ENCODE measurements at places on chromosomes 12 and 14.

DNA sequence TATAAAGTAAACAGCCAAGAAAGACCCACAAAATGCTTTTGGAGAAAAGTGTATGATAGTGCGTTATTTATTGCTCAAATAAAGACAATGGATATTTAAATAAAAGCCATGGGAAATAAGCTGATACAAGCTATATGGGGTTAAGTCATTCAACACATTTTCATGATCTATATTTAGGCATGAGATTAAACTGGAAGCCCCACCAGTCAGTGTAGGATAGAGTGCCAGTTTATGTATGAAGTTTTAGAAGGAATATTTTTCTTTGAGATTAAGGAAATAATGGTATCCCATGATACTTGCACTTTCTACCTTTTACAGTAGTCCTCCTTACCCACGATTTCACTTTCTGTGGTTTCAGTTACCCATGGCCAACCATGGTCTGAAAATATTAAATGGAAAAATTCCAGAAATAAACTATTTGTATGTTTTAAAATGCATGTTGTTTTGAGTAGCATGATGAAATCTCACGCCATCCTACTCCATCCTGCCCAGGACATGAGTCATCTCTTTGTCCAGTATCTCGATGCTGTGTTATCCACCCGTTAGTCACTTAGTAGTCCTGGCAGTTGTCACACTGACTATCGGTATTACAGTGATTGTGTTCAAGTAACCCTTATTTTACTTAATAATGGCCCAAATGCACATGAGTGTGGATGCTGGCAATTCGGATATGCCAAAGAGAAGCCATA, 22.3 kb downstream of the SYT1 start:
- DNase-seq = no peak

DNA sequence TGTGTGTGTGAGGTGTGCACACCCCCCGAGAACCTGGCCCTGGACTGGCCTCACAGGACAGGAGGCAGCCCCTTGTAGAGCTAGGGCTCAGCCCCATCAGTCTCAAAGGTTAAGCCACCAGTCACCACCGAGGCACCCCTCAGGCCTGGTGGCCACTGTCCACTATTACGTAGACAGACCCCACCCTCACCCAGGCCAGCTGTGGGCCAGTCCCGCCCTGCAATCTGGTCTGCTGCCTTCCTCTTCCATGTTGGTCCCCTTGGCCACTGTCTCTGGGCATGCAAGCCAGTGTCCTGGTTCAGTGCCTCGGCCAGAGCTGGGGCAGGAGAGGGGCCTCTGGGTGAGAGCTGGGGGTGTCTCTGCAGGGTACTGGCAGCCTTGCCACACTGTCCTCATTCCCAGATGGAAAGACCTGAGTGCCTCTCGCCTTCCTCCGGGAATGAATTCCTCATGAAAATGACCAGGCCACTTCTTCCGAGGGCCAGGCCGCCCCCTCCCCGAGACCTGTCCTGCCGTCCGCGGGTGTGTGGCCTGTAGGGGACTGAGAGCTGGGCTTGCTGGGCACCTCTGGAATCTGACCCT, 897 bp upstream of the TEX22 start:
- no peak for DNase-seq

DNA sequence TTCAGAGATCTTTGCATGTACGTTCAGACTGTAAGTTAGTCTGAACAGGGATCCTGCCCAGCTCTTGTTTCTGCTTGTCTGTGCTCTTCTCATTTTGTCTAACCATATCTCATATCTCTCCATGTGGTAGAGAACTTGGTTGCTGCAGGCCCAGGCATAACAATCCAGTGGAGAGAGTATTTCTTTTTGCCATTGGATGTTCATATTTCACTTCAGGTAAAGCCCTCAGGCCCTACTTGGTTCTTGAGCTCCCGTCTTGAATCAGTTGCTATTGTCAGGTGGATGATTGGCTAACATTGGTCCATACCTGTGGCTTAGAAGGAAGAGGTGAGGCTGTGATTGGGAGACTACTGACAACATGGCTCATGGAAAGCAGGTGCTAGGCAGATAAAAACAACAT, 357.7 kb upstream of the FLRT2 start:
- no peak for DNase-seq

GRCh38 chr14:69044965-69045555, 66.0 kb upstream of the ACTN1 start:
- DNase-seq = no peak

DNA sequence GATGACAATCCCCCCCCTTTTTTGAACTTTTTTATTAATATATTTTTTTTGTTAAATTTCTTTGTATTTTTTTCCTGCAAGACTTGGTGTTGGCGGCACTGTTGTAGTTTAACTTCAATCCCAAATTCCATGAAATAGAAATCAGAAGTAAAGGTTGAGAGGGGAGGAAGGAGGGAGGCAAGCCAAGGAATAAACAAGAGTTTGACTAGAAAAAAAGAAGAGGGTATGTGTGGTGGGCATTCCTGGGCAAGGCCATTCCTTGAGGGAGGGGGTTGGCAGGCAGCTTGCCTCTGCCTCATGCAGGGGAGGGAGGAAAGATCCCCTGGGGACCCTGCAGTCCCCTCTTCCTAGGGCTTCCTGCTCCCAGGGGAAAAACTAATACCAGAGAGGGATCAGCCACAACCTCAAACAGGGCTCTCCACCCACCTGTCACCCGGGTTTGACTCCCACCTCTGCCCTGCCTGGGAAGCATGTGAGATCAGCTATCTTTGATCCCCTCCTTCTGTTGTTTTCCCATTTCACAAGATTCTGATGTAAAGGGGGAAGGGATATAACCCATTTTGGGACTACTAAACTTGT, 519 bp upstream of the AP1G2 start:
- DNase-seq = peak; percentile 19

DNA sequence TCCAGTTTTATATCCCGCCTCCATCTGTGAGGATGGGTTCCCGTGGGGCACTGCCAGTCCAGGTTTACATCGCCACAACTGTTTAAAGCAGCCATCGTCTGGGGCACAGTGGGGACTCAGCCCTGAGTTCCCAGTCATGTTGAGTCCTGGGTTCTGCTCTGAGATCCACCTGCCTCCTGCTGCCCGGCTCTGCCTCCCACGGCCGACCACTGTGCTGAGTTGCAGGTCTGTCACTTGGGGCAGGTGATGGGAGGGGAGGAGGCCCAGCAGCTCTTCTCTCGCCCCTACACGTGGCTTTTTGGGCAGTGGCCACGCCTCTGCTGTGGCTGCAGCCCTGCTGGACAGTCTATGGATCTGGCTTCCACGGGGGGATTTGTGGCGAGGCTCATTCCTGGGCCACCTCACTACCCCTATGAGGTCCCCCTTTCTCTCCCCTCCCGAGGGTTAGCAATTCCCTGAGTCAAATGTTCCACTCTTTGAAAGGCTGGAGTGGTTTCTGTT, 143.0 kb downstream of the ADGRD1 start:
- DNase-seq = peak; percentile 36

GRCh38 chr12:76679778-76680177, 84.1 kb upstream of the ZDHHC17 start:
- DNase-seq = no peak

DNA sequence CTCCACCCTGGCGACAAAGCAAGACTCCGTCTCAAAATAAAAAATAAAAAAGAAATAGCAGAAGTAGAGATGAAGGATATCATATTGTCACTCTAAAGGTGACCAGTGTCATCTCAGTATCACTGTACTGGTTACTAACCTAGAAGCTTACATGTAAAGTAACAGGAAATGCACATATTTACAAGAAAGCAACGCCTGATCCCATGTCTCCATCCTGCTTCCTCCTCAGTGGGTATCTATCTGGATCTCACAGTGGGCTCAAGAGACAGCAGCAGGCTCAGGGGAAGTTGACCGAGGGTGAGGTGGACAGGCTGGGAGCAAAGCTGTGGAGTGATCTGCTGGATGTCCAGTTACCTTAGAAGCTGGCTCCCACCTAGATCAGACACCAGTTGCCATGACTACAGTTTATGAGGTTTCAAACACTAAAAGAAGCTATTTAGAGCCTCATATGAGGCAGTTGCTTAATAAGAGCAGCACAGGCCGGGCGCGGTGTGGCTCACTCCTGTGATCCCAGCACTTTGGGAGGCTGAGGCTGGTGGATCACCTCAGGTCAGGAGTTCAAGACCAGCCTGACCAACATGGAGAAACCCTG, 10.5 kb downstream of the MTRFR start:
- DNase-seq = no peak

DNA sequence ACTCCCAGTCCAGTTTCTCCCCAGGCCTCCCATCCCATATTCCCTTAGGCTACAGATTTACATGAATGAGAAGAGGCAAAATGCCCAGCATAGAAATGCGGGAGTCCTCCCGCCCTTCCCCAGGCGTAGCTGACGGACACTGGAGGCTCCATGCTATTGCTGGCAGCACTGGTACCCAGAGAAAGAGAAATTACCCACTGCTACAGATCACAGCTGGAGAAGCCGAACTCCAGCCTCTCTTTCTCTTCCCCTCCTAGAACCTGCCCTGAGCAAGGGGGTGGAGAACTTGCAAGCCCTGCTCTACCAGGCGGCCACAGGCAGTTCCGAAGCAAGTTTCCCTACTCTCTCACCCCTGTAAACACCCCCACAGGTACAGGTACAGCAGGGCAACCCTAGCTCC, 3.6 kb downstream of the LTBR start:
- no peak for DNase-seq

GRCh38 chr14:56102941-56103340, 15.3 kb upstream of the PELI2 start:
- no peak for DNase-seq

- DNase-seq = no peak
Observed at GRCh38 chr12:85979641-85980040, 105.5 kb downstream of the NTS start.

GRCh38 chr12:128914908-128915563, 61.8 kb downstream of the GLT1D1 start:
- no peak for DNase-seq

GRCh38 chr14:100065942-100066574, 836 bp downstream of the EVL start:
- DNase-seq = no peak

DNA sequence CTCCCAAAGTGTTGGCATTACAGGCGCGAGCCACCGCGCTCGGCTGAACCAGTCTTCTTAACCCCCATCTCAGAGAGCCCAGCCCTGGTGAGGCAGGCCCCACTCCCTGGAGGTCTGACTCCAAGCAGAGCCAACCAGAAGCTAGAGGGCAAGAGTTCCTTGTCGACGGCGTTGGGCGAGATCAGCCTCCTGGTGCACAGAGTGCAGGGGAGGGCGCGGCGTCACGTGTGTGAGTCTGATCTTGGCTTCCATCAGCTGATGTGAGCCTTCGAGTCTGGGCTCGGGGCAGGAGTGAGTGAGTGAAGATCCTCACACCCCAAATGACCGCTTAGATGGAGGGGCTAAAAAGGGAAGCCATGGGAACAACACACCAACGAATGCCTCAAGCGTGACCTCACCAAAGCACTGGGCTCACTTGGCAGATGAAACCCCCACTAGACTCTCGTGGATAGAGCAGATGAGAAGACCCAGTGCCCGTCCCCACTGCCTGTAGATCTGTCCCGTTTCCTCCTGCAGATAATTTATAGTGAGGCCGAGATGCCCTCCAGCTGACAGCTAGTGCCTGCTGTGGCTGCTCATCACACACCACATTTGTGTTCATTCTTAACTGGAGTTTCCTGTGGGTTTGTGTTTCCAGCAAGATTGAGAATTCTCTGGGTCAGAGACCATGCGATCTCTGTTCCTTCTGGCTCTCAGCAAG, 28.6 kb upstream of the ADGRD1 start:
- no peak for DNase-seq

GRCh38 chr14:76432827-76433752, 57.2 kb downstream of the ESRRB start:
- no peak for DNase-seq

GRCh38 chr12:18690653-18691052, 47.2 kb downstream of the PLCZ1 start:
- peak; percentile 34 for DNase-seq

GRCh38 chr12:113413488-113413939, 8.7 kb upstream of the SDSL start:
- no peak for DNase-seq

DNA sequence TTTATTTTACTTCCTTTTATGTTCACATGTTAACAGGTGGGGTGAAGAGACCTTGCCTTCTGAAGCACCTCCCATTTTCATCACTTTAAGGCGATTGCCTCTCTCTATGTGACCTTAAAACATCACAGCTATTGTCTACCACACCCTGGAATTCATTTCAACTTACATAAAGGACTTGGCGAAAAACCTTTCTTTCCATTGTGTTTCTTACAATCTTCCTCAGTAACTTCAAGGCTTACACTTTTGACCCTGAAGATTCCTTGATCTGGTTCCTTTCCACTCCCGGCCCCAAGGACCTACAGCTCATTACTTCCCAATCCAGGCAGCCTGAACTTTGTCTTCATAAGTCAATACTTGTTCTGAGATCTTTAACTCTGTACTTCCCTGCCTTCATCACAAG, 443.3 kb downstream of the ADAMTS20 start:
- no peak for DNase-seq

DNA sequence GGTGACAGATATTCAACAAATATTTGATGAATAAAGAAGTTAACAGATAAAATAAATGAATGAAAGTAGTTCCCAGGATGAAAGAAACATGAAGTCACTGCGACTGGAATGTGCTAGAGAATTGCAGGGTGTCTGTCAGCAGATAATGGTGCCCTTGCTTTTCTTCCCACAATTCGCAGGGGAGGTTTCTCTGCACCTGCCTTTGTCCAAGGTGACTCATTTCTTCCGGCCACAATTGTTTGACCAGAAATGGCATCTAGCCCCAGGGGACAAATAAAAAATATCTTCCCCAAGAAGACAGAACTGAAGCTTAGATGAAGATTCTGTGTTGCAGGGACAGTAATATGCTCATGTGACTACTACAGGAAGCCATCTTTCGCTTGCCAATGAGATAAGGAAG, 316.1 kb upstream of the TBX3 start:
- no peak for DNase-seq

- no peak for DNase-seq
Observed at GRCh38 chr14:99549684-99550083, 54.3 kb downstream of the CCDC85C start.

DNA sequence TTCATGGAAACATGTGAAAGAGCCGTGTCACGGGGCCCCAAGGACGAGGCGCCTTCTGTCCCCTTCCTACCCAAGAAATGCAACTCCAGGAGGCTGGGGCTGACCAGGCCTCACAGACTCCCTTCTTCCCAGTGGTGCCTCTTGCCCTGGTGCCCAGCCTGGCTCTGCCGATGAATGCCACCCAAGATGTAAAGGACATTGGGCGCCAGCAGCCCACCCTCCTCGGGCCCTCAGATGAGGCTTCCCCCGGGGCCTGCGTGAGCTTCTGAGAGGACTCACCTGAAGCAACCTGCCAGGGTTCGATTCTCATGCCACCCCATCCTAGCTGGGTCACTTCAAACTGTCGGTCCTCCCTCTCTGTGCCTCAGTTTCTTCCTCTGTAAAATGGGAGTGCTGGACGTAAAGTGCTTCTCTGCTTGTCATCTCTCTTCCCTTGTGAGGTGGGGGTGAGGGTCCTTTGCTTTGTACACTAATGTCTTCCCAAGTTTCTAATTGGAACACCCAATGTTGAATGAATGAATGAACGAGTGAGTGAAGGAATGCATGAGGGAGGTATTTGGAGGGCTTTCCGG, 10.8 kb downstream of the FAM222A start:
- DNase-seq = no peak

GRCh38 chr12:11007608-11008007, 9.5 kb upstream of the TAS2R20 start:
- no peak for DNase-seq

- DNase-seq = no peak
Observed at GRCh38 chr14:85248881-85249635, 280.9 kb upstream of the FLRT2 start.

All from RWPE2 (cell line).